ENCODE measurements at places on chromosomes 13 and 19.

DNA sequence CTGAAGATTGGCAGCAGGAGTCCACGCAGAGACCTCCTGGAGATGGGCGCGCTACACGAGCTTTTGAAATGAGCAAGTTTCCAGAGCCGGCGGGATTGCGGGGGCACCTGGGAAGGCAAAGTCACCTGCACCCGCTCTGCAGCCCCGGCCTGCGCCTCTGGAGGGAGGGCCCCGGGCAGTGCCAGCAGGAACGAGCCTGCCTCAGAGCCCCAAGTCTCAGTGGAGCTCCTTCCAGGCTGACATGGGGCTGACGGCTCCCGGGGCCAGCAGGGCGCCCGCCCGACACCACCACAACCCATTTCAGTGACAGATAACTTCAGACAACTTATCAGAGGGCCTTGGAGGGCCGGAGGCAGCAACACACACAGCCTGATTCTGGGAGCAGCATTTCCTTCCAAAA lies 45.0 kb downstream of the RASA3 start:
- H3K4me1 ChIP-seq: no peaks in the 10 kb centered on the region
- H3K27ac ChIP-seq: no peak overlapping the region
- no peaks in the 10 kb centered on the region for H3K36me3 ChIP-seq
- no peak overlapping the region for H3K4me3 ChIP-seq
- DNase-seq: peak; percentile 46

DNA sequence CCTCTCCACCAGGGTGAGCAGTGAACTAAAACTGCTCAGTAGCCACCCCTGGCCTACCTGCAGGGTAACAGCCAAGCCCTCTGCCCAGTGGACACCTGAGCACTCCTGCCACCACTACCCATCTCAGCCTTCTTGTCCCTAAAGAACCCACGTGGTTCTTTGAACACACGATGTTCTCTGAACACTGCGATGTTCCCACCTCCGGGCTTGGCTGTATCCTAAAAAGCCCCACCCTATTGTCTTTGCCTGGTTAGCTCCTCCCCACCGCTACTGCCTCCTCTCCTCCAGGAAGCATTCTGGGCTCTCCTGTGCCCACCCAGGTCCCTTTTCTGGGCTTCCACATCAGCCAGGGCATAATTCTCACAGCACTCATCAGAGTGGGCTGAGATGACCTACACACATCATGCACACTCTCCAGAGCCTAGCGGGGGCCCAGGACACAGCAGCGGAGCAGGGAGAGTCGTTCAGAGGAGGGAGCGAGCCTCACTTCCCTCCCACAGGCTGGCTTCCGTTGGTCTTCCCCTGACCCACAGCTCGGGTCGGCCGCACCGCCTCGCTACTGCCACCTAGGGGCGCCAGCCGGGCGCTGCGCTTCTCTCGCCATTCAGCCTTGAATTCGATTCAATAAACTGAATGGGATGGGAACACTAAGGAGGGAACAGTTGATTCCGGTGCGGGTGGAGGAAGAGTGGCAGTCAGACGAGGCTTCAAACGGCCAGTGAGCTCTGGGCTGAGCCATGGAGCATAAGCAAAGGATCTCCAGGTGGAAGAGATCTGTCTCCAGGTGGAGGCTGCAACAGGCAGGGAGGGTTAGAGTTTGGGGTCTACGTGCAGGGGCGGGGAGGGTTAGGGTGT lies 3.2 kb downstream of the ELAVL1 start:
- no peaks in the 10 kb centered on the region for H3K36me3 ChIP-seq
- peaks cover 43% of the 10 kb centered on the region for H3K4me1 ChIP-seq
- H3K27me3 ChIP-seq: no peaks in the 10 kb centered on the region
- H3K27ac ChIP-seq: peak overlapping the region; percentile 73
- peak; percentile 98 for DNase-seq
- H3K4me3 ChIP-seq: peak overlapping the region; percentile 60

DNA sequence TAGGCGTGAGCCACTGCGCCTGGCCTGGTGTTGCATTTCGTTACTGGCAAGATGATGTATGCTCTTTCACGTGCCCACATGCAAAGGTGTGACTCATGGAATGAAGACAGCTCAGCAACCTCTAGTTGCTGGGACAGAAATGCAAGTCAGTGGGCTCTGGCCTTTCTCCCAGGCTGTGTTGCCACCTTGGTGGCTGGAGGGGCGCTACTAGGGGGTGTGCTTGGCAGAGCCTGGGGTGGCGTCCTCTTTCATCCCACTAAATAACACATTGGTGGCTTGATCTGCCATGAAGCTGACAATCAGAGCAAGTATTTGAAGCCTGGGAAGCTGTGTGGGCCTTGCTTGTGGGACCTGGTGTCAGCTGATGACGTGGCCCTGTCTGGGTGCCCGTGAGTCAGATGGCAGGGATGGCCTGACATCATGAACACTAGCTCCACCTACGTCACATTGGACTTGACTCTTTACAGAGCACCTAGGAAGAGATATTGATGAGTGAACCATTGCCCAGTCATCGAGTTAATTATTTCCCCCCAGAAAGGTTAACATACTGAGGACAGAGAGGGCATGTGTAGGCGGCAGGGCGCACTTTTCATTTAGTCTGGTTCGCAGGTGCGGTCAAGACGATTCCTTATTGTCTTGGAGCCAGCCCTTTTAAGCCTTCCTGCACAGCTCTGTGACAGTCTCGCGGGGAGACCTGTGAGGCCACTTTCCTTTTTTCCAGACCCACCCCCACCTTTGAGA lies 154.2 kb downstream of the TM9SF2 start:
- H3K4me1 ChIP-seq: peaks cover 12% of the 10 kb centered on the region
- peaks cover 8% of the 10 kb centered on the region for H3K27me3 ChIP-seq
- no peaks in the 10 kb centered on the region for H3K36me3 ChIP-seq
- peak overlapping the region; percentile 61 for H3K27ac ChIP-seq

DNA sequence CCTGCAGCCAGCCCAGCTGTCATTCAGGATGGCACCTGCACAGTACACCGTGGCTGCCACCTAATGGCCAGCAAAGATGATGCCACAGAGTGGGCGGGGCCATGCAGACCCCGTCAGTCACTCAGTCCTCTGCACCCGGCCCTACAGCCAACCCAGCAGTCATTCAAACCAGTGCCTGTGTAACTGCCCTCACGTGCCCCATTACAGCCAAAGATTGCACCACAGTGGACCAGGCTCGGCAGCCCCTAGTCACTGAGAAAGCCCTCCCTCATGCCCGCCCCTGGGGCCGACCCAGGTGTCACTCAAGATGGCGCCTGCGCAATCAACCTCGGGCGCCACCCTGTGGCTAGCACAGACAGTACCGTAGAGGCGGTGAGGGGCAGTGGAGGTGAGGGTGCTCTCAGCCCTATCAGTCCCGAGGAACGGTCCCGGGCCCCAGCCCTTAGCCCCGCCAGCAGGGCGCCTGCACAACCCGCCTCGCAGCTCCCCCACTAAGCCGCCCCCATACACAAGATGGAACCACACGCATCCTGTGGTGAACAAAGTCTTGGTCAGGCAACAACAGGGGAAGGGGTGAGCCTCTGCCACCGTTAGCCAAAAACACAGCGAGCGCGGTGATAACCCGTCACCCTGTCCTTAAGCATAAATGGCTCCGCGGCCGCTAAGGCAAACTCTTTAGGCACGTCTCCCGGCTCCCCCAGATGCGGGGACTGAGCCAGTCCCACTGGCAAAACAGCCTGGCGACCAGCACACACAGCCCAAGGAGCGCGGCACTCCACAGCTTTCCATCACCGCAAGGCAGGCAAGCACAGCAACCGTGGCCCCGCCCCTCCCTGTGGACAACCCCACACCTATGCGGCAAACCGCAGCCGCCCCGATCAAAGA lies 2.3 kb downstream of the PEG3 start:
- no peaks in the 10 kb centered on the region for H3K36me3 ChIP-seq
- H3K4me3 ChIP-seq: peak overlapping the region; percentile 22
- no peaks in the 10 kb centered on the region for H3K4me1 ChIP-seq
- no peak for DNase-seq
- H3K27me3 ChIP-seq: no peaks in the 10 kb centered on the region

- no peaks in the 10 kb centered on the region for H3K27me3 ChIP-seq
- H3K4me3 ChIP-seq: no peak overlapping the region
- no peaks in the 10 kb centered on the region for H3K4me1 ChIP-seq
- H3K27ac ChIP-seq: no peak overlapping the region
- no peak for DNase-seq
- H3K36me3 ChIP-seq: no peaks in the 10 kb centered on the region
These were observed 263.4 kb downstream of the UQCRFS1 start for GRCh38 chr19:28949535-28949934.

- no peaks in the 10 kb centered on the region for H3K4me1 ChIP-seq
- no peak overlapping the region for H3K4me3 ChIP-seq
- no peaks in the 10 kb centered on the region for H3K27me3 ChIP-seq
- no peak for DNase-seq
- H3K27ac ChIP-seq: no peak overlapping the region
- no peaks in the 10 kb centered on the region for H3K36me3 ChIP-seq
These were observed 679.3 kb upstream of the GPC6 start for GRCh38 chr13:92547266-92547665.

DNA sequence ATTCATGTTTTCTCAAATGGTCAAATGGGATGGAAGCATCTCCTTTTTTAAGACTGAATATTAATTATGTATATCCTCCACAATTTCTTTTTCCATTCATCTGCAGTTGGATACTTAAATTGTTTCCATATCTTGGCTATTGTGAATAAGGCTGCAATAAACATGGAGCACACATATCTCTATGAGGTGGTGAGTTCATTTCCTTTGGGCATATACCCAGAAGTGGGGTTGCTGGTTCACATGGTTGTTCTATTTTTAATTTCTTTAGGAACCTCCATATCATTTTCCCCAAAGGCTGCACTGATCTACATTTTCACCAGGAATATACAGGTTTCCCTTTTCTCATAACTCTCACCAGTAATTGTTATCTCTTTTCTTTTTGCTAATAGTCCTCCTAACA lies 566.3 kb downstream of the KCTD12 start:
- no peaks in the 10 kb centered on the region for H3K36me3 ChIP-seq
- H3K4me1 ChIP-seq: no peaks in the 10 kb centered on the region
- H3K27me3 ChIP-seq: no peaks in the 10 kb centered on the region

DNA sequence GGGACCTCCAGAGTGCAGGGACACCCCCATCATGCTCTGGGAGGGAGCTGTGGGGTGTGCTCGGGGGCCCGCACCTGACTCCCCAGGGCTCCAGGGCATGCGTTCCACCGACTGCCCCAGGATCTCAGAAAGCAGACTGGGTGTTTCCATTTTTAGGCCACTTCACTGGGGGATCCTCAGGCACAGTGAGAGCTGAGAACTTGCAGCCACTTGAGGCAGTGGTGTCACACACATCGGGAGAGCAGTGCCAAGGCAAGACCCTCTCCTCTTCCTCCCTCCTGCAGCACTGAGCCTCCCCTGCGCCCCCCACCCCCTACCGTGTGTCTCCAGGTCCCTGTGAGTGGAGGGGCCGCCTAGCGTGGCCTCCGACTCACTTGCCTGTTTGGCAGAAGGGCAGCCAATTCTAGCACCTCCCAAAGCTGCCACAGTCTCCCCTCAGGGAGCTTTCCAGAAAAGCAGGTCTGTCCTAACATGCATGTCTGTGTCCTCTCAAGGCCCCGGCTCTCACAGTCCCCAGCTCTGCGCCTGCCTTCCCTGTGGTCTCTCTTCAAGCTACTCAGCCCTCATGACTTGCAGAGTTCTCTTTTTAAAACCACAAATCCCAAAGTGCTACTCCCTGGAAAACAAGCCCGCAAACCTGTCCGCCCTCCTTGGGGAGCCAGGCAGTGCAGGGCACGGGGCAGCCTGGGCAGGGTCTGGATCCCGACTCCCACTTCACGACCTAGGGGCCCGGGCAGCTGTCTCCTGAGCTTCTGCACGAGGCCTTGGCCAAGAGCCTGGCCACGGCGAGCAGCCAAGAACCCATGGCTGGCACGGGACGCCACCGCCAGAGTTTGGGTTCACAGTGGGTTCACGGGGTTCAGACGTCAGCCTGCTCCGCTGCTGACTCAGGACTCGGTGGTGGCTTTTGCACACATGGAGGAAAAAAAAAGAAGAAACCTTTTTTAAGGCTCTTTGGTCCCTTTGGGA lies 94.1 kb downstream of the STK24 start:
- H3K27ac ChIP-seq: peak overlapping the region; percentile 99
- H3K27me3 ChIP-seq: no peaks in the 10 kb centered on the region
- peak; percentile 95 for DNase-seq

DNA sequence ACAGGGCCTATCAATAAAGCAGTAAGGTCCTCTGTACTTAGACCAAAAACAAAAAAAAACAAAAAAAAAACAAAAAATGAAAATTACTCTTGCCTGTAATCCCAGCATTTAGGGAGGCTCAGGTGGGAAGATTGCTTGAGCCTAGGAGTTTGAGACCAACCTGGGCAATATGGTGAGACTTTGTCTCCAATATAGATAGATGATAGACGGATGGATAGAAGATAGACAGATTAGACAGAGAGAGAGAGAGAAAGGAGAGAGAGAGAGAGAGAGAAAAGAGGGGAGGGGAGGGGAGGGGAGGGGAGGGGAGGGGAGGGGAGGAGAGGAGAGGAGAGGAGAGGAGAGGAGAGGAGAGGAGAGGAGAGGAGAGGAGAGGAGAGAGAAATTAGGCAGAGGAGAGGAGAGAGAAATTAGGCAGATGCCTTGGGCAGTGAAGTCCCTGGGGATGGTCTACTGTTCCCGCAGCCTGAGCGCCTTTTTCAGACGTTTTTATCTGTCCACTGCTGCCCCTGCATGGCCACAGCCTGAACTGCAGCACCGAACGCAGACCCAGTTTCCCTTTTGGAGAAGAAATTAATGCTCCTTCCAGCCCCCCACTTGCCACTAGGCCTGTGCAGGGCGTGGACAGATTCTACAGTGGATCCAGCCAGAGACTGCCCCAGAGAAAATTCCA lies 9.8 kb upstream of the ZNF627 start:
- no peaks in the 10 kb centered on the region for H3K4me1 ChIP-seq
- peak; percentile 90 for DNase-seq
- H3K27ac ChIP-seq: no peak overlapping the region
- no peak overlapping the region for H3K4me3 ChIP-seq

DNA sequence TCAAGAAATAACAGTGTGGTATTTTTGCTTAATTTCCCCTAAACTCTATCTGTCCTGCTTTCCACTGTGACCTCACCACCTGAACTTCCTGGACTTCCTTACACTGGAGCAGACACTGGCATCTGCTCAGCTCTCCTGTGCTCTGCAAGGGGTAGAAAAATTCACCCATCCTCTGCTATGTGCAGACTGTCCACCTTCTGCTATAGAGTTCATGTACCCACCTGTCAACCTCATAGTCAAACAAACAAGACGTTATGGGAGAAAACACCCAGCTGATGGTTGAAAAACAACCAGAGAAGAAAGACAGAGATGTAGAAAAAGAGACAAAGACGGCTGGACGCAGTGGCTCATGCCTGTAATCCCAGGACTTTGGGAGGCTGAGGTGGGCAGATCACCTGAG lies 12.2 kb downstream of the LAIR1 start:
- H3K27ac ChIP-seq: no peak overlapping the region
- no peak overlapping the region for H3K4me3 ChIP-seq
- DNase-seq: no peak
- H3K27me3 ChIP-seq: no peaks in the 10 kb centered on the region
- H3K4me1 ChIP-seq: no peaks in the 10 kb centered on the region
- no peaks in the 10 kb centered on the region for H3K36me3 ChIP-seq

DNA sequence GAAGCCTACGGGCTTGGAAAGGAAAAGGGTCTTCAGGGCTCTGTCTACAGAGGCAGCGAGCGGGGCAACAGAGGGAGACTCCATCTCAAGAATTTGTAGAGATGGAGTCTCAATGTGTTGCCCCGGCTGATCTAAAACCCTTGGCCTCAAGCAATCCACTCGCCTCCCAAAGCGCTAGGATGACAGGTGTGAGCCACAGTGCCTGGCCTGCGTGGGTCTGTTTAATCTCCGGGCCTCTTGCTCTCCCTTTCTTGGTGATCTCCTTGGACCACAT lies 8.1 kb downstream of the RPS9 start:
- no peak for DNase-seq
- peaks cover 63% of the 10 kb centered on the region for H3K4me1 ChIP-seq
- H3K27me3 ChIP-seq: no peaks in the 10 kb centered on the region
- H3K27ac ChIP-seq: peak overlapping the region; percentile 87
- no peak overlapping the region for H3K4me3 ChIP-seq

Measured in osteoblast (primary cell).